Stimulated activated CD8-positive, alpha-beta memory T cell treated with anti-CD3 and anti-CD28 coated beads, Interleukin-12 subunit alpha, Interleukin-12 subunit beta, amount 100 ng/mL, for 1 hour (primary cell): ENCODE measurements at places on chromosomes 7 and 10.

GRCh38 chr7:1532456-1533254 lies 2.2 kb downstream of the MAFK start:
- peak; percentile 56 for DNase-seq

DNA sequence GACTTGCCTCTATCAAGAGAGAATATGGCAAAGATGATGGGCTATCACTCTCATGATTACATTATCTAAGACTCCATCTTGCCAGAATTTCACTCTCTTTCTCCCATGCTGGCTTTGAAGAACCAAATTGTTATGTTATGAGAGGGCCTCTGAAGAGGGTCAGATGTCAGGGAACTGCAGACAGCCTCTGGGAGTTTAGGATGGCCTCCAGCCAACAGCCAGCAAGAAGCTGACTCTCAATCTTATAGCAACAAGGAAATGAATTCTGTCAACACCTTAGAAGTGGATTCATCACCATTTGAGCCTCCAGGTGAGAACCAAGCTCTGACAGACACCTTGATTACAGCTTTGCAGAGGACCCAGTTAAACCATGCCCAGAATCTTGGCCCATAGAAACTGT lies 33.6 kb downstream of the ZNF22 start:
- no peak for DNase-seq

- DNase-seq = no peak
Measured at GRCh38 chr7:115734641-115735040, 295.9 kb downstream of the TFEC start.

DNA sequence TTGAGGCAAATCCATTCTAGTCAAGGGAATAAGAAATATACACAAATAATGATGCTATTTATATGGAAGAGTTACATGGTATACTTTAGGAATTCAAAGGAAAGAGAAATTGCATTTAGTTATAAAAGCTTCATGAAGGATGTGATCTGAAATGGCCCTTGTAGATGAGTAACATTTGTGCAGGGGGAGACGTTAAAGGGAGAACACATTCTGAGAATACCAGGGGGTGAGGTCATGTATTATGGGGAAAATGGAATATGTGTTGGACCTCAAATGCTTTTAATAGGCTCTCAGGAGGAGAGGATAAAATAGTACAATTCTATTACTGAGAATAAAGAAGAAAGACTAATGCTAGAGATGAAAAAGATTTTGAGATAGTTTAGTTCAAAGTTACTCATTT lies 122.5 kb upstream of the NOBOX start:
- no peak for DNase-seq

- DNase-seq = no peak
Measured at GRCh38 chr7:70267381-70268120, 669.3 kb downstream of the AUTS2 start.

- no peak for DNase-seq
Measured at GRCh38 chr7:47836503-47837202, 111.6 kb downstream of the PKD1L1 start.

DNA sequence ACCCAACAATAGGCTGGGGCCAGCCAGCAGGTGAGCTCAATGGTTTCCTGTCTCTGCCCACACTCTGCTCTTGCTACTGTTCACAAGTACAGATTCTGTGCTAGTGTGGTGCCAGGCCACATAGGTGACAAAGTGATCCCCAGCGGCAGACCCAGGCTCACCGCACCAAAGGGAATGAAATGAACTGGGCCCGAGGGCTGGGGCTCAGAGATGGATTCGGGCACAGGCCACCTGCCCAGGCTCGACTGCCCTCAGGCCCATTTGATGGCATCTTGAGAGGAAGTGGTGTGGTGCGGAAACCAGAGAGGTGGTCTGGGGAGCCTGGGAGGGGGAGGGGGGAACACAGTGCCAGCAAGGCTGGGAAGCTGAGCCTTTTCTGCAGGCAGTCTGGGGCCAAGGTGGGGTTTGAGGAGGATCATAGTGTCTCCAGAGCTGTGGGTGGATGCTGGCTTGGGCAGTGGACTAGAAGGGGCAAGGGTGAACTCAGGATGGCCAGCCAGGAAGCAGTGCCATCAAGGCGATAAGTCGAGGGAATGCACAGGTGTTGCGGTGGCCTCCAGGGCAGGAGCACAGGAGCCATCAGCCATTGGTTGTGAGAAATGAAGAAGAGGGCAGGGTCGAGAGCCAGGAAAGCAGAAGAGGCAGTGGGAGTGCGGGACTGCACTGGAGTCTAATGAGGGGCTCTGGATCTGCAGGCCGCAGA lies 85.2 kb downstream of the ARHGAP22 start:
- no peak for DNase-seq

DNA sequence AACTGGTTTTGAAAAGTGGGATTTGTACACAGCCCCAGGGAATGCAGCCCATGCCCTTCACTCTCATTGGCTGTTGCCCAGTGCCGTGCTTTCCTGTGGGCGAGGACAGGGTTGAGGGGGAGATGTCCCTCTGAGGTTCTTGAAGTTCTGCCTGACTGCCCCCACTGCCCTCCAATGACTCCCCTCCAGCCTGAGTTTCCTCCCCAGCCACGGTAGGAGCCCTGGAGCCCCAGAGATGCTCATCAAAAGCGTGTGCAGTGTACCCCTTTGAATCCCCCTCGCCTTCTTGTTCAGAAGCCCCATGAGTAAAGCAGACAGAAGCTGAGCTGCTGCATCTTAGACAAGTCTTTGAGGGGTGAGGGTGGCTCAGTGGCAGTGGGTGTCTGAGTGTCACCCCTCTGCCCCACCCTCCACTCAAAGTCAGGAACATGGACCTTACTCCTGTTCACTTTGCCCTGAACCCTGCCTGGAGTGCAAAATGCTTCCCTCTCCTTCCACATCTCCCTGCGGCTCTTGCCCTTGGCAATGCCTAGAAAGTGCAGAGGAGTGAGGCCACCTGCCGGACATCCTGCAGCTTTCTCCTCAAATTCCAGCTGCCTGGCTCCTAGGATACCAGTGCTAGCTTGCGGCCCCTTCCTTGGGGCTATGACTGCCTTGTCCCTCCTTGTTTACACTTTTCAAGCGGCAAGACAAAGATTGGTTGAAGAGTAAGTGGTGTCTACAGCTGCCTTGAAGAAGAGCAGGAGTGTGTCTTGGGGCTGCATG lies 19.9 kb downstream of the FAM241B start:
- DNase-seq = no peak

DNA sequence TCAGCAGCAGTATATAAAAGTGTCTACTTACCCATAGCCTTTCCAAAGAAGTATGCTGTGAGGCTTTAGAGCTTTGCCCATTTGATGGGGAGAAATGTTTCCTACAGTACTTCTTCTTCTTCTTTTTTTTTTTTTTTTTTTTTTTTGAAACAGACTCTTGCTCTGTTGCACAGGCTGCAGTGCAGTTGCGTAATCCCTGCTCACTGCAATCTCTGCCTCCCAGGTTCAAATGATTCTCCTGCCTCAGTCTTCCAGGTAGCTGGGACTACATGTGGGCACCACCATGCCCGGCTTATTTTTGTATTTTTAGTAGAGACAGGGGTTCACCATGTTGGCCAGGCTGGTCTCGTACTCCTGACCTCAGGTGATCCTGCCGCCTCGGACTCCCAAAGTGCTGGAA lies 101.7 kb upstream of the TMEM26 start:
- no peak for DNase-seq

- no peak for DNase-seq
Measured at GRCh38 chr10:32357056-32357735, 10.2 kb upstream of the EPC1 start.

DNA sequence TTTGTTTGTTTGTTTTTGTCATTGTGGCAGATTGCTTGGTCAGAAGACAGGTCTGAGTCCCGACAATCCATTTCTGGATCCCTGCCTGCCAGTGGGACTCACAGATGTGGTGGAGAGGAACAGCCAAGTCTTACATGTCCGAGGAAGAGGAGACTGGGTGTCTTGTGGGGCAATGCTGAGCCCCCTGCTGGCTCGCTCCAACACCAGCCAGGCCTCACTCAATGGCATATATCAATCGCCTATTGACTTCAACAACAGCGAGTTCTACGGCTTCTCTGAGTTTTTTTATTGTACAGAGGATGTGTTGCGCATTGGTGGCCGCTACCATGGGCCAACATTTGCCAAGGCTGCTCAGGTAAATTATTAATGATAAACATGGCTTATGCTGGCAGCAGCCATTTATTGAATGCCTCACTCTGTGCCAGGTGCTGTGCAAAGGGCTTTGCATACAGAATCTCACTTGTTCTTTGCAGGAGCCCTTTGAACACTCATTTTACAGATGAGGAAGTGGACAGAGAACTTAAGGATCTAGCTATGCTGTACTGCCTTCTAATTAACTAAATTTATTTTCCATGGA lies 33.3 kb downstream of the COX15 start:
- DNase-seq = no peak

DNA sequence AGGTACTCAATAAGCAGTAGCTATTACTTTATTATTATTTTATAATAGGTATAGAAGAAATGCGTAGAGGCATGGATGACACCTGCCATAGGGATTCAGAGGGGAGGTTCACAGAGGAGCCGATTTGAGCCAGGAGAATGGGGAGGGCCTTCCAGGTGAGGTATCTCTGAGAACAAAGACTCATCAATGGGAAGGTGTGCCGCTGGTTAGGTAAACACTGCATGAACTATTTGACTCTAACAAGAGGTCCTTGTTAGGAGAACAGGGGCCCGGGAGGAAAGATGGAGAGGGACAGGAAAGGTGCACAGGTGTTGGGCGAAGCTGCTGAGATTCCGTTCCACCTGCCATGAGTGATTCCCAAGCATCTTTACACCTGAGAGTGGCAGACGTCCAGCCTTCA lies 41.8 kb upstream of the TMEM273 start:
- no peak for DNase-seq

- no peak for DNase-seq
Measured at GRCh38 chr10:98538472-98538871, 91.7 kb upstream of the HPS1 start.

GRCh38 chr7:47535035-47535703 lies 46.7 kb downstream of the TNS3 start:
- no peak for DNase-seq

DNA sequence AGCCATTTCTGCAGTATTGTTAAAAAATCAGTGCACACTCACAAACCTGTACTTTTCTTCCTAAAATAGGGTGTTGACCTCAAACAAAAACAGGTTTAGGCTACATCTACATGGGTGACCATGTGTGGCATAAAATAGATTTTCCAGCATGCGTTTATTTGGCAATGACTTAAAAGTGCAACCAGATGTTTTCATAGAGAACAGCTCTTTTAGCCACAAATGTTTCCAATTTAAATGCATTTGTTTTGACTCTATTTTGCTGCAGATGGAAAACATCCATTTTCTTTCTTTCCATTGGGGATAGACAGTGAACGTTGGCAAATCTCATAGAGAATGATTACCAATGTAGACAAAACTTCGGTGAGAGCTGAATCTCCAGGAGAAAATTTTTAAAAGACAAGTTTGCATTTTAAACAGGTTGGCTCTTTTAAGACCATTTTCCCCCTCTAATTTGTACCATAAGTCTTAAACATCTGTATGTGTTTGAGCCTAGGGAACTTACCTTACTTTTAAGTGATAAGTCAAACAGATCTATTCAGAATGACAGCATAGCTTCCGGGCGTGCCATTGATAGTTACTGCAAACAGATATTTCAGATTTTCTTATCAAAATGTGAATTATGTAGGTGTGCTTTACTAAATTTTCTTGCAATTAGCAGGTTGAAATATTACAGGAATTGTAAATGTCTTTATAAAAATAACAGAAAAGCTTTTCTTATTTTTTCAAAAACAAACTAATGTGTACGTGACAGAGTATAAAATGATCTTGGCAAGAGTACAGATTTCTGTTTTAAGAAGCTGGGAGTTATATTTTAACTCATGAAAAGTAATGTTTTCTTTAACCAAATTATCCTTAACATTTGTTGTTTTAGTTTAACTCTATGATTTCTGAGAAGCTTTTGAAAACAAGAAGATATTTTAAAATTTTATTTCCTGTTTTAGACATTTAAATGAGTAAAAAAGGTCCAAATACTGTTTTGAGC lies 144.9 kb downstream of the HGF start:
- no peak for DNase-seq

- DNase-seq = no peak
Measured at GRCh38 chr7:83976302-83976701, 218.3 kb downstream of the SEMA3A start.

GRCh38 chr10:5794236-5794635 lies 19.0 kb downstream of the GDI2 start:
- DNase-seq = no peak
